ENCODE measurements at places on chromosomes 7 and 10.

DNA sequence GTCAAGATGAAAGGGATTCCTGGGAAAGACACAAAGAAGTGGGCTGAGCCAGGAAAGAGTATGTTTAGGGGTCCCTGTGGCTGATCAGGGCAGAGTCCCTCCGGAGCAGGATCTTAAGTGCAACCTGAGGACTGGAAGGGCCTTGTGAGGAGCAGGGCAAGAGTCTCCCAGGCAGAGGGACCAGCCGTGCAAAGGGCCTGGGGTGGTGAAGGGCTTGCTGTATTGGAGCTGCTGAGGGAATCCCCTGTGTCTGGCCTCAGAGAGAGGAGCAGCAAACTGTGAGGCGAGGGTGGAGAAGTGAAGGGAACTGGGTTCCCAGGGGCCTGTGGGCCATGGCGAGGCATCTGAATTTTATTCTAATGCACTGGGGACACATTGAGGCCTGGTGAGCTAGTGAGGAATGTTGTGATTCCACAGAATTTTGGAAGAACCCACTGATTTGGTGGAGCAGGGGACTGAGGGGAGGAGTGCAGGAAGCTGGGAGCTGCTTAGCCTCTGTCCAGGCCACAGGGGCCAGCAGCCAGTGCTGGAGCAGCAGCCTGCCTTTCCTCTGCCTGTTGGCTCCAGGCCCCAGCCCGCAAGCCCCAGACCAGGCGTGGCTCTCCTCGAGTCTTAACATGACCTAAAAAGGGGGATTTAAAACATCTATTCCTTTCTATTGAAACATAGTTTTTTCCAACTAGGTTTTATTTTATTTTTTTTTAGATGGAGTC is 138.4 kb upstream of the IGFBP3 start:
- DNase-seq, result no peak

- peak; percentile 79 for DNase-seq
Measured at GRCh38 chr10:63173468-63174232, 40.5 kb downstream of the NRBF2 start.

GRCh38 chr10:72893136-72893798 is at the start of gene OIT3:
TSS of gene OIT3 (plus strand) at chr10:72893739. CDS start at chr10:72893799, 60 bp downstream.
- no peak for DNase-seq

DNA sequence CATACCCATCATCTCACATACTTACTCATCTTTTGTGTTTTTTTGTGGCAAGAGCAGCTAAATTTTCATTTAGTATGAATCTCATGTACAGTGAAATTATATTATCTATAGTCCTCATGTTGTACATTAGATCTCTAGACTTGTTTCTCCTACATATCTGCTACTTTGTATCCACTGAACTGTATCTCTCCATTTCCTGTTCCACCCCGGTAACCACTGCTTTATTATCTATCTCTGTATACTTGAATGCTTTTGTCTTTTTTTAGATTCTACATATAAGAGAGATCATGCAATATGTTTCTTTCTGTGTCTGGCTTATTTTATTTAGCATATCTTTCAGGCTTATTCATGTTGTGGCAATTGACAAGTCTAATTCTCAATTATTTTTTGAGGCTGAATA is 125.1 kb downstream of the ANKRD7 start:
- DNase-seq, result no peak

DNA sequence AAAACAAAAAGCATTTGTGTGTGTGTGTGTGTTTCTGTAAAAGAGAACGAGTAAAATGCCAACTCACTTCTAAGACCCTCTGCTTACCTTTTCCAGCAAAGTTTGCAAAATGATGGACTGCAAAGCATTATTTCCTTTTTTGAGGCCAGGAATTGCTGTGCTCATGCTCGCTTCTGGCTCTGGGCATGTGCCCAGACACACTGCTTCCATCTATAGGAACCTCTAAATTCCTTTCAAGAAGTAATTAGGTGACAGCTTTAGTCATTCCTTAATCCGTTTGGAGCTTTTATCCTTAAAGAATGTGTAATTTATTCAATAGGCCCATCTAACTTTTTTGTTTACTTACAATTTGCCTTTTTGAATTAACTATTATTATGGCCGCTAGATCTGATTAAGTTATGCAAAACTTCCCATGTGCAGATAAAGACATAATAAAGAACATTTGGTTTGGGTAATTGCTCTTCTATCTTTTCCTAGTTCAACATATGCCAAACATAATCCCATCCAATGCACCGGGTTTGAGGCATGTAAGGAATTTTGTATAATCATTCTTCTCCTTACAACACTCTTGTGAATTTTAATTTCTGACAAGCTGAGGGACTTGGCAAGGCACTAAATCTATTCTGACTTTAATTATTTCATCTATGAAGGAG is 34.7 kb downstream of the A1CF start:
- DNase-seq, result no peak

DNA sequence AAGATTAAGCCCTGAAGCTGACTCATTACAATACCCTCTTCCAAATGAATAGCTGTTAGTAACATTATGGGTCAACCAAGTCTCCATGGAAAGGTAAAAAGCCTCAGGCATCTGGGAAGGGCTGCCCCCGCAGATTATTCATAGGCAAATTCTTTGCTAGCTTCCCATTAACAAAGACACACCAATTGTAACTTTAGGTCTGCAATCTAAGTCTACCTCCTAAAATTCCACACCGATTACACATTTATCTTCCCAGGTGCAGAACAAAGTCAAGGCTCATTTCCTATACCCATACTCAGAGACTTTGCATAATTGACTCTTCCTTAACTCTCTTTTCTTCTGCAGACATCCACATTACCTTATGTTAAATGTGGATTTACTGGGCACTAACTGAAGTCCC is 826.3 kb upstream of the MBL2 start:
- no peak for DNase-seq

Measured in GM12865 (cell line).